ENCODE measurements at places on chromosomes 5 and 9.
A peak's percentile ranks its signal among the peaks of the same experiment; 100 is the strongest.

- DNase-seq, result no peak
Observed at GRCh38 chr9:35859990-35860339, 10.2 kb downstream of the OR13J1 start.

GRCh38 chr5:57843059-57843367 is 360.4 kb upstream of the ACTBL2 start:
- no peak for DNase-seq

DNA sequence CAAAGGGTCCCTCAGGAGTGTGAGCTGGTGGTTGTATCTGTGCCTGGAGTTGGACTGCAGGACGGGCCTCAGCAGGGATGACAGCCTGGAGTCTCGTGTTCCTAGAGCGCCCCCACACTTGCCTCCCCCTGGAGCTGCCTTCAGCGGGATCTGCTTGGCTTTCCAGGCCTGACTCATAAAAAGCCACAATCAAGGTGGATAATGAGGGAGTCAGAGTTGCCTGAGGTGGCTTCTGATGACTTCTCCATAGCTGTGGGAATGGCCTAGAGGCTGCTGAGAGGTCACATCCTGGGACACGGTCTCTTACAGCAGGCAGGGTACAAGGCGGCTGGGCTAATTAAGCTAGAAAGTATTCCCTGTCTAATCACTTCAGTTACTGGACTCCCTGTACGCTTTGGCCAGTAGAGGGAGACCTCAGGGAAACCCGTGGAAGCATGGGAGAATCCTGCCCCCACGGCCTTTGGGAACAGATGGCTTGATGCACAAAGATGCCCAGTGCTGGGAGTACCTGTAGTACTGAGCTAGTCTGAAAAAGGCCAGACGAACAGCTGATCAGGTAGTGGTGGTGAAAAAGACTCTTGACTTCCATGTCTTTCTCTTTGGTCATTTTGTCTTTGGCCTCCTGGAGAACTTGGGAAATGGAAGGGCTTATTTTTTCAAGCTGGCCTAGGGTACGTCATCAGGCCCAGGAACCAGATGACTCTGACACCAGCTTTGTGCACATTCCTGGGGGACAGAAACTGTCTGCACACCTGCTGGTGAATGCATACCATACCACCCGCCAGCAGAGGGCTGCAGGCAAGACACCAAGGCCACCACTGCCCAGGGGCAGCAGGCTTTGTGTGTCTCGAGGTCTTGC is 16.1 kb upstream of the FRRS1L start:
- no peak for DNase-seq

- no peak for DNase-seq
Observed at GRCh38 chr9:97934321-97935115, 3.5 kb downstream of the HEMGN start.

DNA sequence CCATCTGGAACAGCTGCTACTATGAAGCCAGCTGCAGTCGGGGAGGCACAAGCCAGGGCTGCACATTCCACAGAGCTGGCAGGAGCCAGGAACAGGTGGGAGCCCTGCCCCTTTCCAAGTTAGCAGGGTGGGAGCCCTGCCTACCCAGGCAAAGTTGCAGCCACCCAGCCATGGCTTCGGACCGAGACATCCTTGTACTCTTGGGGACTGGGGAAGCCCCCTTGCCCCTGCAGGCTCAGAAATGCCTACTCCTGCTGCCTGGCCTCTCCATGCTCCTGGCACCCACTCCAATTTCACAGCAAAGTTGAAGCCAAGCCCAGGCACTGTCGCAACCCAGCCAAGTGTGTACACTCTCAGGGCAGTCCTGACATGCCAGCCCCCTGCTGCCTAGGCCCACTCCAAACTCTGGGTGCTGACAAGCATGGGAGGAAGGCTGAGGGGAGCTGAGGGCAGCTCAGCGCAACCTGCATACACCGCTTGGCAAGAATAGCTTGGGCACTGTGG is 165.1 kb downstream of the RNF180 start:
- DNase-seq, result no peak

GRCh38 chr5:644971-645370 is 32.8 kb downstream of the CEP72 start:
- DNase-seq, result no peak

- DNase-seq, result no peak
Observed at GRCh38 chr9:110978516-110978915, 59.8 kb downstream of the LPAR1 start.

DNA sequence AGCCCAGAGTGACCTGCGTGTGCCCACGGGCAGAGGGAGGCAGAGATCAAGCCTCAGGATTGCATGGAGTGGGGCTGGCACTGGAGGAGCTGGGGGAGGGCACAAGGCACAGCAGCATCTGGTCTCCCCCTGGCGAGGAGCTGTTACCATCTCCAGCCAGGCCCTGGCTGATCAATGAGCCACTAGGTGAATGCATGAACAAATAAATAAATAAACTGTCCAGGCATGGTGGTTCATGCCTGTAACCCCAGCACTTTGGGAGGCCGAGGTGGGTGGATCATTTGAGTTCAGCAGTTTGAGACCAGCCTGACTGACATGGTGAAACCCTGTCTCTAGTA is 14.3 kb upstream of the PSMB7 start:
- DNase-seq, result no peak

GRCh38 chr5:83510260-83510659 is 38.7 kb downstream of the VCAN start:
- DNase-seq, result no peak

GRCh38 chr9:137299938-137300337 is 2.1 kb downstream of the NRARP start:
- DNase-seq, result no peak

DNA sequence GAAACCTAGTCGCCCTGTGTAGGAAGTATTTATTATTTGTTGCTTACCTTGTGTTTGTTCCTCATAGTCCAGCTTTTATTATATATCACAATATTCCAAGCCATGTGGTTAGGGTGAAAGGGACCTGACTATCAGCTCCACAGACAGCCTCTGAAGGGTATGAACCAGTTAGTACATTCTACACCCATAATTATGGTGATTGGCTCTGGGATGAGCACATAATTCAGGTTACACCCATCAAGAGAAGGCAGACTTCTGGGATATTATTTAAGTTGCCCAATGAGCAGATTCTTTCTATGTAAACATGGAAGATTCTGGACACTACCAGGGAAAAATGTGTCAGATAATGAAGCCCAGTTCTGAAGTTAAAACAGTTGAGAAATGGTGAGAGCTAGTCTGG is 168.0 kb downstream of the KIF4B start:
- no peak for DNase-seq

GRCh38 chr5:169636477-169637084 is 494 bp upstream of the DOCK2 start:
- DNase-seq, result no peak

DNA sequence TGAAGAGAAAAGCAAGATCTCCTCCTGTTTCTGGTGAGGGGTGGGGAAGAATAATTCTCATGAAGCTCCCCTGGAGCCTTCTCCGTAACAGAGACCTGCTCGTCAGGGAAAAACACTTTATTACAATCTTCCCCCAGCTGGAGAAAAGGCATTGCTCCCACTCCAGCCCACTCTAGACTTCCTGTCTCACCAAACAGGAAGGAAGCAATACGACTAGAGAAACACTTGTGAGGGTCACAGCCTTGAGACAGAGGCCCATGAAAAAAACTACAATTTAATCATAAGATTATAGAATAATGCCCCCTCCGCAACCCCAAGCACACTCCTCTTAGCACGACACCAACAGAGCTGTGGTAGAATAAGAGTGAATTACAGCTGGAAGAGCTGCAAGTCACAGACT is 197.2 kb upstream of the S1PR3 start:
- no peak for DNase-seq

DNA sequence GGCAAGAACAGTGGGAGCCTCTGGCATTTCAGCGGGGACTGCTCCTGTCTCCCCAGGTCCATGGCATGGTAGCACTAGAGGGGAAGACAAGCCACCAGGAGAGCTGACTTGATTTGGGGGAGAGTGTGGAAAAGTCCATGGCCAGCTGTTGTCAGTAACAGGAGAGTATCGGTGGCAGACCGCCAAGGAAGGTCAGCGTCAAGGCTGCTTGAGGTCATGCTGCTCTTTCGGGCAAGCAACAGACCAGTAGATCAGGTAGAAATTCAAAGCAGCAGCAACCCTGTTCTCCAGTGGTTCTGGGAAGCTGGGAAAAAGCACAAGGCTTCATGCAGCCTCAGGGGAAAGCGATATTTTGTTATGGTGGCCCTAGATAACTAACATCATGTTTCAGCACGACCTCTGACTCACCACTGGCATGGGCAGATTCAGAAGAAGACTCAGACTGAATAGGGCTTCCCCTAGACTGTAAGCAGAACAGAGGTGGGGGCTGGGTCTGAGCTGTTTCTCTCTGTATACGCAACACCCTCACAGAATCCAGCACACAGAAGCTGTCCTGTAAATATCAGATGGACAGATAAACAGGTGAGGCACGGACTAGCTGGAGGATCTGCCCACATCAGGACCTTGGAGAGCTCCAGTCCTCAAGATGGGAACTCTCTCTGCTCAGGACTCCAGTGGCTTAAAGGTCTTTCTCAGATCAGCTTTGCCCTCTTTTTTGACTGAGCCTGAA is 35.2 kb upstream of the PLEKHG4B start:
- peak; percentile 38 for DNase-seq

DNA sequence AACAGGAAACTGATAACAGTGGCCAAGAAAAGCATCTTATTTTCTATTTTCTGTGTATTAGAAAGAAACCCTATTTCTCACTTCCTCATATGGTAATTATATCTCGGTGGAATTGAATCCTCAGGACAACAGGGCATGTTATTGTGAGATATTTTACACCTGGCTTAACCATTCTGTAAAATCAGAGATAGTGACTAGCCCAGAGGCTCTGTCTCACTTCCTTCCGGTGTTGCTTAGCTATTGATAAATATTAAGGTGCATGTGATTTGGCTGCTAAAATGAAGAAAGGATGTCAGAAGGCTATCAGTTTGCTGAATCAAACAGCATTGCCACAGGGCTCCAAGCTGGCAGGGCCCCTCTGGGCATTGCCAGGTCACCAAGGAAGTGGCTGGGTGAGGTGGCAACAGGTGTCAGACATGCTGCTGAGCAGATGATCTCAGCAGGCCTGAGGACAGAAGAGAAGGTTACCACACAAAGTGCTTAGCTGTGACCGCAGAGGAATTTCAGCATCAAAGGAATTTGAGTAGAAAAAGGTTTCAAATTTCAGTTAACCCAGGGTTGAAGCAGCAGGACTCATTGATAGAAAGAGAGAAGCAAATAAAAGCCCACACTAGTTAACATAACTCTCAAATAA is 330.7 kb downstream of the PDE4D start:
- DNase-seq, result no peak

DNA sequence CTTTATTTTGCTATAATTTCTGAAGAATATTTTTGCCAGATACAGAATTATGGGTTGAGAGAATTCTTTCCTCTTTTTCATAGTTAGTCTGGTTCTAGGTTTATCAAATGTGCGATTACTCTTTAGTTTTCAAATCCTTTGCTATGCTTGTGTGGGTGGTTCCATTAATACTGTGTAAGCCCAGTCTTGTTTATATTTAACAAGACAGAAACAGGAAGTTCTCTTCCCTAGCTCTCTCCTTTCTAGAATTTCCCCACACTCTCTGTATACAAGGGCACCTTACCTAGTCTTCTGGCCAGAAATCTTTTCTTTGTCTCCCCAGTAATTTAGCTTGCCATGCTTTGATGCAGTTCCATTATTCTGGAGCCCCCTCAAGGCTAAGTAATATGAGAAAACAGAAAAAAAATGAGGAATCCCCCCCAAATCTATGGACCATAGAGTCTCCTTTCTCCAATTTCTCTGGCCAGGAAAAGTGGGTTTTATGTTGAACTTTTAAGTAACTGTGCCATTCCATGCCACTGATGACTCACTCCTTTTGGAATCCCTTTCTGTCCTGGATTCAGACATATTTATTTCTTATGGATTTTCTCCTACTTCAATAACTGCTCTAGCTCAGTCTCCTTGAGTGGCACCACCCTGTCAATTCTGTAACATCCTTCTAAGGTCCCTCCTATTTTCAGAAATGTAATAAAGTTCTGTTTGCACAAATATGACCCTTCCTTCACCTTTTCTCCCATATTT is 1714.1 kb downstream of the EFNA5 start:
- DNase-seq, result no peak

GRCh38 chr5:9479361-9479760 is 66.5 kb downstream of the SEMA5A start:
- DNase-seq, result no peak

DNA sequence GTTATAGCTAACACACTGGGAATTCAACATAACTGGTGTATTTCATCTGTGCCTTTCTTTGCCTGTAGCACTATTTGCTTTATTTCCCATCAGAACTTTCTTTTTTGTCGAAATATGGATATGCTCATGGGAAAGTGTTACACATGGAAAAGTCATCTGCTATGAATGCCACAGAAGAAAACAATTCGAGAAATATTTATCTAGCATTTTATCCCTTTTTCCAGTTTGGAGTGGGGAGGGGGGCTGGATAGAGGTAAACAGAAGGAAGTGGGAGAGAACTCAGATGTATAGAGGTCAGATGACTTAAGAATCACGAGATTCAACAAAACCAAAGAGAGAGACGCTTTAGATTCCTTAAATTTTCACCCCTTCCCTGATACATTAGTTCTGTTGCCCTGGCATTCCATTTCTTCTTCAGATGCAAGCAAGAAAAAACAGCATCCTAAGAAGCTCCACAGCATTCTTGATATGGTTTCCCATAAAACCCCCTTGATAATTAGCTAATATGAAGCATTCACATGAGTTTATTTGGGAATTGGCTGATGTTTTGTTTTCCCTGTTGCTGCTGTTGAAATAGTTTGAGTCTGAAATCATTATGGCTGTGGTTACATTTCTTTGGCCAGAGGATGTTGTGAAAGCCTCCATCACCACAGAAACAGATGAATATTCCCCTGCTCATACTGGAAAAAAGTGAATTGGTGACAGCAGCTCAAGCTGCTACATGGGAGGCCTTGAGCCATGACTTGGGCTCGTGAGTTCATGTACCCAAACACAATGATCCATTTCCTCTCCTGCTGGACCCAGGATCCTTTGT is 335.8 kb upstream of the DAB2 start:
- DNase-seq, result no peak

GRCh38 chr5:180604271-180604670 is 13.0 kb upstream of the SCGB3A1 start:
- DNase-seq, result no peak

- DNase-seq, result no peak
Observed at GRCh38 chr5:134063188-134063820, 51.2 kb upstream of the TCF7 start.

- no peak for DNase-seq
Observed at GRCh38 chr5:150404941-150405816, 7.5 kb downstream of the CD74 start.
